Dorsolateral prefrontal cortex (tissue), 122 donors: ENCODE measurements at places on chromosomes 16 and 17.

- DNase-seq, result no peak
Observed at GRCh38 chr17:78675836-78676235, 98.6 kb upstream of the DNAH17 start.

GRCh38 chr17:76153640-76154039 lies 12.6 kb upstream of the FOXJ1 start:
- no peak for DNase-seq

GRCh38 chr17:7213895-7214299 lies 5.7 kb downstream of the DLG4 start:
- DNase-seq, result peak; percentile 67

GRCh38 chr16:67383284-67383683 lies 10.0 kb downstream of the TPPP3 start:
- DNase-seq, result no peak

GRCh38 chr16:11258553-11259492 lies 2.8 kb upstream of the SOCS1 start:
- peak; percentile 64 for DNase-seq

DNA sequence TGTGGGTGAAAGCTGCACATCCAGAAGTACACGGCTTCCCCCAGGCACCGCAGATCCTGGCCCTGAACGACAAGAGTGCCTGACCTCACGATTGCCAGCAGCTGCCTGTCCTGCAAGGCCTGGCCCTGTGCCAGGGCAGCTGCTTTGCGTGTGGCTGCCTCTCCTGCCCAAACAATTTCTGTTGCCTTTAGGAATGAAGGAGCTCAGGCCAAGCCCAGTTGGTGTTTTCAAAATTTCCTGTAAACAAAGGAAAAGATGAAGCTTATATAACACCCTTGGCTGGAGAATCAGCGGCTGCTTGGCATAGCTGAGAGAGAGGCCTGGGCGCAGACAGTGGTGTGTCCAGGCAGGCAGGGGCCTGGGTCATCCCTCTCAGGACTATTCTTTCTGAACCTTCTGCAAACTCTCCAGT lies 11.7 kb upstream of the SLC47A2 start:
- peak; percentile 87 for DNase-seq

GRCh38 chr17:66904760-66905624 lies 59.5 kb upstream of the CACNG4 start:
- no peak for DNase-seq

GRCh38 chr17:82685291-82685690 lies 13.2 kb downstream of the RAB40B start:
- DNase-seq, result no peak

GRCh38 chr16:12539185-12539929 lies 264.3 kb downstream of the CPPED1 start:
- DNase-seq, result no peak

DNA sequence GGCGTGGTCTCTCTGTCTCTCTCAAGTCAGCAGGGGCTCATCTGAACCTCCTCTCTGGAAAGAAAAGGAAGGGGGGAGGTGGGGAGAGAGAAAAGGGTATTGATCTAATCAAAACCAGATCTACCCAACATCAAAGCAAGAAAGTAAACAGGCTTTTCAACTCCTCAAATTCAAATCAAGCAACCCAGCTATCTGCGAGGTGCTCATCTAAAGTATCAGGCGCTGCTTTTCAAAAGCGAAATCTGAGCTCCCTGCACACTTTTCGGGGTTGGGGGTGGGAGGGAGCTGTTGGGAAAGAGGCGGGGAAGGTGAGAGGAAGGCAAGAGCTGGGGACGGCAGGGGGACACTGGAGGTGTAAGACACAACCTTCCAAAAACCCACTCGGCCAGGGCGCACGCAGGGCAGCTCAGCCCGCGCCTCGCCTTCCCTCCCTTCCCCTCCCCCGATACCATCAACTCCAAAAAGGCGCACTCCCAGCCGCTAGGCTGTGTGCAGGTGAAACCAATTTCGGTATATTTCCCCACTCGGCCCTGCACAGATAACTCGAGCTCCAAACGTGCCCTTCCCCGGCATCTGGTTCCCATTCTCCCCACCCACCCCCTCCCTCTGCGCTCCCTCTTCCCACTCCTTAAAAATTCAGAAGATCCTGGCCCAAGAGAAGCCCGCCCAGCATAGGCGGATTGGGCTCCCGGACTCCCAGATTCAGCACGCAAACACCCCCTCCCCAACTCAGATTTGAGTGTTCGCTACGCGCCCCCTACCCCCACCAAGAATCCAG lies 2.6 kb downstream of the AXIN2 start:
- no peak for DNase-seq

- no peak for DNase-seq
Observed at GRCh38 chr17:79046916-79047280, 22.9 kb downstream of the C1QTNF1 start.

GRCh38 chr16:81204798-81205680 lies 33.5 kb upstream of the BCO1 start:
- DNase-seq, result no peak

GRCh38 chr16:66224626-66225025 lies 141.9 kb upstream of the CDH5 start:
- DNase-seq, result no peak

DNA sequence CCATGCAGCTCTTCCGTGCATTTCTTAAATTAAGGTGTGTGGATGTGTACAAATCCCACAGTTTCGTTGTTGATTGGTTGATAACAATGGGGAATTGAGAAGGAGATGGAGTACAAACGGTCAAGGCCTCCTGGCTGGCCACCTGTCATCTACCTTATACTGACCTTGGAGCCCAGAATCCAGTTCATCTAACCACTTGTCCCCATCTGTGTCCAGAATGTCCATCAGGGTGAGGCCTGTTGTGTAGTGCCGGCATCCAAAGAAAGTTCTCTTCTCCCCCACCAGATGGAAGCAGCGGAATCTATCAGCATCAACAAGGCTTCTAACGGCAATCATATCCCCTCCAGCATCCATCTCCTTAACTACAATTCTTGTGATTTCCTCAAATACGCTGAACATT lies 1.5 kb downstream of the GSDMB start:
- no peak for DNase-seq

DNA sequence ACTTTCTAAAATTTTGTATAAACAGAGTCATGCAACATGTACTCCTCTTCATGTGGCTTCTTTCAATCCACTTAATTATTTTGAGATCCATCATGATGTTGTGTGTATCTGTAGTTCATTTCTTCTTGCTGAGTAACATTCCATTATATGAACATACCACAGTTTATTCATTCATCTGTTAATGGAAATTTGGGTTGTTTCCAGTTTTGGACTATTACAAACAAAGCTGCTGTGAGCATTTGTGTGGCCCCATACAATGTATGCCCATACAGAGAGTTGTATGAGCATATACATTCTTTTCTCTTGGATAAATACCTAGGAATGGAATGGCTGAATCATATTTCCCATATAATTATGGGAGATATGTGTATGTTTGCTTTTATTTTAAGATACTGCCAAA lies 85.6 kb downstream of the CLEC16A start:
- no peak for DNase-seq

DNA sequence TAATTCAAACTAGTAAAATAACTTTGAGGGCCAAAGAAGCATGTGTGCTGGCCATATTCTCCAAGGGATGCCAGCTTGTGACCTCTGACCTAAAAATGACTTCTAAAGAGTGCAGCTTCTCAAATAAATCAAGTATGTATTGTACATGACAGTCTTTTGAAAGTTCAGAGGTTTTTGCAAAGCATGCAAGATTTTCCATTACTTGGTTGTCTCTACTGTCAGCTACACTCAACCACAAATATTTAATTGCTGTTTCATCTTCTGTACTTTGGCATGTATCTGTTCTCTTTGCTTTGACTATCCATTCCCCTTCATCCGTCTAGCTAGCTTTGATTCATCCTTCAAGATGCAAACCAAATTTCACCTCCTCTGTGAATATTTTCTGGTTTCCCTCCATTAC lies 121.9 kb upstream of the HS3ST2 start:
- no peak for DNase-seq

- DNase-seq, result no peak
Observed at GRCh38 chr16:85136213-85136701, 24.0 kb upstream of the CIBAR2 start.

GRCh38 chr17:16987066-16987829 lies 15.3 kb upstream of the TNFRSF13B start:
- DNase-seq, result no peak

GRCh38 chr17:10631048-10631700 lies 25.9 kb downstream of the MYH3 start:
- DNase-seq, result no peak

DNA sequence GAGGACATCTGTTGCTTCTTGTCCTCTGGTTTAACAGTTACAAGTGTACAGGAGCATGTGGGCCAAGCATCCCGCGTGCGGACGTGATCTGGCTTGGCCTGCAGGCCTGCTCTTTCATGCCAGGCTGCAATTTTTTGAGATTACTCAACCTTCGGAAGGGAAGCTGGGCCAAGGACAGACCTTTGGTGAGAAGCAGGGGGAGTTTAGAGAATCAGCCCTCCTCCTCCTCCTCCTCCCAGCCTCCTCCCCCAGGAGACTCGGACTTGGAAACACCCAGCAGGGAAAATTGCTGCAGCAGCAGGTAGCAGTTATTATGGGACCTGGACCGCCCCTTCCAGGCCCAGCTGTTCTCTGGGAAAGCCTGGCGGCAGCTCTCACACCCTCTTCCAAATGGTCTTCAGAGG lies 5.1 kb upstream of the KLHL36 start:
- DNase-seq, result no peak

DNA sequence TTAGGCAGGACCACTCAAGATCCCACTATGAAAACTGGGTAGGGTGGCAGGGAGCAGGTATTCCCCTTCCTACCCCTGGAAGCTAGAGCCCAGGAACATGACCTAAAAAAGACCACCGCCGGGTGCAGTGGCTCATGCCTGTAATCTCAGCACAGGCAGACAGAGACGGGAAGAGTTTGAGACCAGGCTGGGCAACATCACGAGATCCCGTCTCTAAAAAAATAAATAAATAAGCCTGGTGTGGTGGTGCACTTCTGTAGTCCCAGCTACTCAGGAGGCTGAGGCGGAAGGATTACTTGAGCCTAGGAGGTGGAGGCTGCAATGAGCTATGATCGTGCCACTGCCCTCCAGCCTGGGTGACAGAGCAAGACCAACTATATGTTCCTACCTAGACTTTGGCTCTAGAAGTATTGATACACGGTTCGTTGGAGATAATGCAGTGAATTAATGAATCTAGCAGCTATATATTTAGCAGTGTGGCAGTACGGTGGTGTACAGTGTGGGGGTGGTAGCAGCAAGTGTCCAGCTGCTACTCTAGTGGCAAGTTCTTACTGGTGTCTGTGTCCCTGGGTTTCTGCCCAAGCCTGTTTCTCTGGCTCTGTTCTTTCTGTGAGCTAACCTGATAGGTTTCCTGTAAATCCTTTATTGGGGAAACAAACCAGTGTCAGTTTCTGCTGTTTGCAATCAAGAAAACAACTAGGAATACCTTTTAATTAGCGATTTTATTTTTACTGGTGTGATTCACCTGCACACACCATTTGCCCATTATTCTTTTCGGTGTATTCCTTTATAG lies 3.3 kb upstream of the USP31 start:
- DNase-seq, result no peak

GRCh38 chr16:10613785-10614485 lies 33.5 kb upstream of the EMP2 start:
- DNase-seq, result no peak

GRCh38 chr17:46274238-46274637 lies 20.7 kb upstream of the LRRC37A start:
- no peak for DNase-seq

GRCh38 chr17:80285237-80285920 lies 24.7 kb downstream of the RNF213 start:
- DNase-seq, result no peak
